Breast epithelium (tissue), 4 donors: ENCODE measurements at places on chromosomes 6 and 20. TPM values are rescaled to one million over a fixed set of nuclear protein-coding genes. Genes with fewer than 3 reads are reported as not detected.

Gene RRAGD
- total RNA-seq, result 23.9 TPM

Gene ANKRD6
- 9.6 TPM for total RNA-seq

Gene PRR18
- 0.29 TPM for total RNA-seq

Gene EEF1A2
- total RNA-seq, result 0.48 TPM

Gene GABRR2
- 3.3 TPM for total RNA-seq

Gene TMEM217
- 1.0 TPM for total RNA-seq

Gene LRRC1
- total RNA-seq, result 37.9 TPM
